Fibroblast of villous mesenchyme (primary cell): ENCODE measurements at places on chromosomes 7 and 10. TPM values are rescaled to one million over a fixed set of nuclear protein-coding genes. Genes with fewer than 3 reads are reported as not detected.

FOXK1 gene
- 30.6 and 32.8 TPM in 2 replicates for total RNA-seq

ARID5B gene
- total RNA-seq = 126 and 162 TPM in 2 replicates

ANXA8 gene
- 3.9 and 7.4 TPM in 2 replicates for total RNA-seq

HIPK2 gene
- 7.1 and 7.3 TPM in 2 replicates for total RNA-seq

GPR22 gene
- total RNA-seq = under 0.01 TPM in 1 of 2 replicates, not detected in the other

ZKSCAN1 gene
- 29.6 and 41.9 TPM in 2 replicates for total RNA-seq

CCL24 gene
- total RNA-seq = not detected in 2 replicates

UCMA gene
- total RNA-seq = not detected in 2 replicates

ACSM6 gene
- not detected in 2 replicates for total RNA-seq

PMPCB gene
- total RNA-seq = 45.4 and 53.5 TPM in 2 replicates

VPS37D gene
- total RNA-seq = 3.0 and 4.2 TPM in 2 replicates

FFAR4 gene
- total RNA-seq = not detected in 2 replicates

NACAD gene
- 2.6 and 3.9 TPM in 2 replicates for total RNA-seq

WDR11 gene
- total RNA-seq = 81.5 and 85.9 TPM in 2 replicates

FAM25C gene
- total RNA-seq = not detected in 2 replicates

C7orf57 gene
- total RNA-seq = under 0.01 and 0.43 TPM in 2 replicates

LIPK gene
- not detected in 2 replicates for total RNA-seq

LYZL2 gene
- not detected in 2 replicates for total RNA-seq

SND1 gene
- 205 and 241 TPM in 2 replicates for total RNA-seq

SFRP5 gene
- not detected in 2 replicates for total RNA-seq

CHAT gene
- not detected in 2 replicates for total RNA-seq

NXPH1 gene
- not detected in 2 replicates for total RNA-seq

SLC16A12 gene
- under 0.01 TPM in 2 replicates for total RNA-seq

AKR1C2 gene
- total RNA-seq = 1.6 and 5.2 TPM in 2 replicates

CROT gene
- 20.9 and 34.1 TPM in 2 replicates for total RNA-seq

LRRD1 gene
- total RNA-seq = under 0.01 TPM in 1 of 2 replicates, not detected in the other

CYP26C1 gene
- not detected in 2 replicates for total RNA-seq

ANXA7 gene
- 98.6 and 118 TPM in 2 replicates for total RNA-seq

ANKRD30A gene
- 0.97 and 1.7 TPM in 2 replicates for total RNA-seq

CPA2 gene
- 0.32 TPM in 1 of 2 replicates, not detected in the other for total RNA-seq

CHST3 gene
- total RNA-seq = 37.4 and 58.3 TPM in 2 replicates

SGPL1 gene
- 50.9 and 54.4 TPM in 2 replicates for total RNA-seq
